ENCODE measurements at places on chromosomes 1 and 21. TPM values are rescaled to one million over a fixed set of nuclear protein-coding genes. Genes with fewer than 3 reads are reported as not detected.
A peak's percentile ranks its signal among the peaks of the same experiment; 100 is the strongest.

- no peaks in the 10 kb centered on the region for H3K36me3 ChIP-seq
- no peak overlapping the region for H3K27ac ChIP-seq
- no peaks in the 10 kb centered on the region for H3K4me1 ChIP-seq
- H3K27me3 ChIP-seq: no peaks in the 10 kb centered on the region
These were observed 120.7 kb downstream of the LMX1A start for GRCh38 chr1:165235777-165236291.

- no peaks in the 10 kb centered on the region for H3K27me3 ChIP-seq
- H3K4me1 ChIP-seq: no peaks in the 10 kb centered on the region
- no peak for DNase-seq
- no peaks in the 10 kb centered on the region for H3K36me3 ChIP-seq
These were observed 116.3 kb downstream of the SLC30A10 start for GRCh38 chr1:219812086-219812485.

KCNE1 gene
- not detected for total RNA-seq

DNA sequence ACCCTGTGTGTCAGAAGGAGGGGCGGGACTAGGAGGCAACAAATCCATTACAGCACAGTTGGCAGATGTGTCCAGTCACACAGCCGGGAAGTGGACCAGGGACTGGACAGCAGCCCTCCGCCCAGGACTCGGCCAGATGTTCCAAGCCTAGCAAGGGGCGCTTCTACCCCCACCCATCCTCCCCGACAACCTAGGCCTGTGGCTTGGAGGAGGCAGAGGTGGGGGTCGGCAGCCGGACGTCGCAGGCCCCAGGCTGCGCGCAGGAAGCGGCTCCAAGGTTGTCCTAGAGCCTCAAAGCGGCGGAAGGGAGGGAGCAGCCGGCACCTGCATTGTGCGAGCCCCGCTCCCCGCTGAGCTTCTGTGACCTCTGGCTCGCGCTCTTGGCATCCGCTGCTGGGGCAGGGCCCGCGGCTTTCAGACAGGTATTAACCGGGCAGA, 20.6 kb upstream of the MYCL start:
- H3K4me3 ChIP-seq: no peak overlapping the region
- H3K27ac ChIP-seq: no peak overlapping the region
- no peaks in the 10 kb centered on the region for H3K36me3 ChIP-seq

DNA sequence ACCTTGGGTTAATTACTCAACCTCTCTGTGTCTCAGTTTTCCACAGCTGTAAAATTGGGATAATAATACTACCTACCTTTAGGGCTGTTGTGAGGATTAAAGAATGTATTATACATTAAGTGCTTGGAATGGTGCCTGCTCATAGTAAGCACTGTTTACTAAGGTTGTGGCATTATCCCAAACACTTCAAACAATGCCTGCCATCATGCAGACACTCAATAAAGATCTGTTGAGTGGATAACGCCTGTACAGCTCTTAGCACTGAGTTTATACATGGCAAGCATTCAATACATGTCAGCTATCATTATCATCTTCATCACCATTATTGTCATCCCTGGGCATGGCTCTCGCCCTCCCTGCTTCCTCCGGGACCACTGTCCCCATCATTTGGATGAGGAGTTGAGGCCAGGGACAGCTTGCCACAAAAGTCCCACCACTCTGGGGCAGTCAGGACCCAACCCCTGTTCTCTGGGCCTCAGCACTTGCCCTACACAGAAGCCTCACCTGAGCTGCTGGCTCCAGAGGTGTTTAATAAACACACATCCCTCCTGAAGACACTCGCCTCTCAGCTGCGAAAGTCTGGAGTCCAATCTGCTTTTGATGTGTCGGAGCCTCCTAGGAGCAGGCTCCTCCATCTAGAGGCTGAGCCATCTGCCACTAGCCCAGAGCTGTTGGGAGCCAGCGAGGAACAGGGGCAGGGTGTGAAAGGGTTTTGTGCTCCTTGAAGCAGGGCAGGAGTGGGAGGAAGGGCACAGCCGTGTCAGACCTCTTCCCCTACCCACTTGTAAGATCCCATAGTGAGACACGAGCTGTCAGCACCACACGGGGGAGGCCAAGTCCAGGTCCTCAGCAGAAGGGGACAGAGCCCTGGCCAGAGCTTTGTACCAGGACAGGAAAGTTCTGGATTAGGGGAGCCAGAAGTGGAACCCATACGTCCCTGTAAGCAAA, 80.9 kb upstream of the ZC3H12A start:
- no peaks in the 10 kb centered on the region for H3K4me1 ChIP-seq
- no peaks in the 10 kb centered on the region for H3K27me3 ChIP-seq
- no peaks in the 10 kb centered on the region for H3K36me3 ChIP-seq
- DNase-seq: no peak

GRCh38 chr1:44326821-44327465, 28.1 kb downstream of the ERI3 start:
- no peak for DNase-seq
- H3K4me3 ChIP-seq: no peak overlapping the region
- H3K4me1 ChIP-seq: no peaks in the 10 kb centered on the region
- no peaks in the 10 kb centered on the region for H3K27me3 ChIP-seq

- no peak overlapping the region for H3K4me3 ChIP-seq
- DNase-seq: no peak
- H3K27ac ChIP-seq: no peak overlapping the region
- H3K27me3 ChIP-seq: no peaks in the 10 kb centered on the region
- no peaks in the 10 kb centered on the region for H3K4me1 ChIP-seq
These were observed 128.9 kb upstream of the FAM78B start for GRCh38 chr1:166295656-166296055.

GRCh38 chr1:89269277-89269676, 3.4 kb downstream of the GBP5 start:
- H3K36me3 ChIP-seq: no peaks in the 10 kb centered on the region
- H3K27ac ChIP-seq: no peak overlapping the region
- H3K4me3 ChIP-seq: no peak overlapping the region
- H3K27me3 ChIP-seq: no peaks in the 10 kb centered on the region

- H3K36me3 ChIP-seq: no peaks in the 10 kb centered on the region
- no peak for DNase-seq
- H3K27ac ChIP-seq: no peak overlapping the region
- no peaks in the 10 kb centered on the region for H3K4me1 ChIP-seq
- no peaks in the 10 kb centered on the region for H3K27me3 ChIP-seq
- no peak overlapping the region for H3K4me3 ChIP-seq
These were observed 82.1 kb downstream of the RRAGC start for GRCh38 chr1:38777464-38777957.

GRCh38 chr1:160207118-160207650, 2.0 kb downstream of the PEA15 start:
- DNase-seq: no peak
- no peak overlapping the region for H3K4me3 ChIP-seq
- no peaks in the 10 kb centered on the region for H3K36me3 ChIP-seq
- H3K4me1 ChIP-seq: peaks cover 5% of the 10 kb centered on the region
- H3K27ac ChIP-seq: peak overlapping the region; percentile 77

CGN gene
- total RNA-seq: 0.29 TPM

CCDC190 gene
- not detected for total RNA-seq

DNA sequence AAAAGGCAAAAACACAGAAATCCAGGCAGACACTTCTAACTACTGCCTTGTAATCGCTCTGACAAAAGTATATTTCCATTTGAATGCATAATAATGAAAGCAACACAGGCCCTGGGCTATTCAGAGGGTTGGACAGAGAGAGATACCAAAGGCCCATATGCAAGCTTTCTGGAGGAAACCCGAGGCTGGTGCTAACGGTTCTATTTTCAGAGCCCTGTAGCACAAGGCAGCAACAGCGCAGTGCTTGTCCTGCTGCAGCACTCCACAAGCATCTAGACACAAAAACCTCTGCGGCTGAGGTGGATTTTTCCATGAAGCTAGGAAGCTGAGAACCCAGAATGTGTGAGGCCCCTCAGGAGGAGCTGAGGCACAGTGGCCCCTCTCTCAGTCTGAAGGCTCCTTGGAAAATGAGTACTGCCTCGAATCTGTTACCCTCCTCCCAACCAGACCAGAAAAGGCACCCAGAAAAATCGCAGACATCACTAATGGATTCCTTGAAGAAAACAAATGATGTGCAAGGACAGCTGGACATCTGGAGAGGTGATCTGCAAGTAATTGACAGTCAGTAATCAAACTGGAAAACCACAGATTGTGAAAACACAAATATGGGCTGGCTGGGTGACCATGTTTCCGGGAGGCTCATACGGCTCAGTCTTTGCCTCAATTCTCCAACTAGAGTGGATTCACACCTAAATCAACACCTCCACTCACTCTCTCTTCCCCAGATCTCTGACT, 54.0 kb downstream of the COLGALT2 start:
- H3K27me3 ChIP-seq: no peaks in the 10 kb centered on the region
- H3K36me3 ChIP-seq: no peaks in the 10 kb centered on the region
- H3K4me3 ChIP-seq: no peak overlapping the region
- H3K27ac ChIP-seq: no peak overlapping the region

GRCh38 chr1:20546637-20547036, 5.7 kb upstream of the FAM43B start:
- no peak overlapping the region for H3K4me3 ChIP-seq
- DNase-seq: no peak
- H3K27me3 ChIP-seq: no peaks in the 10 kb centered on the region

GRCh38 chr1:22749919-22750684, 39.5 kb downstream of the EPHB2 start:
- H3K36me3 ChIP-seq: no peaks in the 10 kb centered on the region
- no peak overlapping the region for H3K27ac ChIP-seq
- no peaks in the 10 kb centered on the region for H3K27me3 ChIP-seq
- DNase-seq: no peak
- no peaks in the 10 kb centered on the region for H3K4me1 ChIP-seq

- H3K27me3 ChIP-seq: no peaks in the 10 kb centered on the region
- H3K4me3 ChIP-seq: no peak overlapping the region
- no peak overlapping the region for H3K27ac ChIP-seq
- H3K4me1 ChIP-seq: no peaks in the 10 kb centered on the region
- H3K36me3 ChIP-seq: no peaks in the 10 kb centered on the region
- DNase-seq: no peak
These were observed 30.2 kb upstream of the EXOSC10 start for GRCh38 chr1:11129649-11130390.

PTPN7 gene
- total RNA-seq: 8.5 TPM

DNA sequence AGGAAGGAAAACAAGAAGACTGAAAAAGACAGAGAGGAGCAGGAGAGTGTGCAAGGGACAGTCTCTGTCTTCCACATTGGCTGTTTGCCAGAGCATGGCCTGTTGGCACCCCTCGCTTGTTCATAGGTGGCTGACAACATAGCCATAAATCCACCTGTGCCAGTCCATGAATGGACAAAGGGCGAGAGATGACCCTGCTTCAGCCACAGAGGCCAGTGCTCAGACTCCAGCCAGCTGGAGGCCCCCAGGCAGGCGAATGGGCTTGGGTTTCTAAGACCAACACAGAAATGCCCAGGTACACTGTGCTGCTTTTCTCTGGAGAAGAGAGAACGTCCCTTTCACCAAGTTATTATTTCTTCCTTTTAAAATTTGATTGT, 60.6 kb downstream of the RIPK4 start:
- no peak for DNase-seq
- H3K4me3 ChIP-seq: no peak overlapping the region
- no peaks in the 10 kb centered on the region for H3K4me1 ChIP-seq
- no peak overlapping the region for H3K27ac ChIP-seq

TLR5 gene
- 7.6 TPM for total RNA-seq

DNA sequence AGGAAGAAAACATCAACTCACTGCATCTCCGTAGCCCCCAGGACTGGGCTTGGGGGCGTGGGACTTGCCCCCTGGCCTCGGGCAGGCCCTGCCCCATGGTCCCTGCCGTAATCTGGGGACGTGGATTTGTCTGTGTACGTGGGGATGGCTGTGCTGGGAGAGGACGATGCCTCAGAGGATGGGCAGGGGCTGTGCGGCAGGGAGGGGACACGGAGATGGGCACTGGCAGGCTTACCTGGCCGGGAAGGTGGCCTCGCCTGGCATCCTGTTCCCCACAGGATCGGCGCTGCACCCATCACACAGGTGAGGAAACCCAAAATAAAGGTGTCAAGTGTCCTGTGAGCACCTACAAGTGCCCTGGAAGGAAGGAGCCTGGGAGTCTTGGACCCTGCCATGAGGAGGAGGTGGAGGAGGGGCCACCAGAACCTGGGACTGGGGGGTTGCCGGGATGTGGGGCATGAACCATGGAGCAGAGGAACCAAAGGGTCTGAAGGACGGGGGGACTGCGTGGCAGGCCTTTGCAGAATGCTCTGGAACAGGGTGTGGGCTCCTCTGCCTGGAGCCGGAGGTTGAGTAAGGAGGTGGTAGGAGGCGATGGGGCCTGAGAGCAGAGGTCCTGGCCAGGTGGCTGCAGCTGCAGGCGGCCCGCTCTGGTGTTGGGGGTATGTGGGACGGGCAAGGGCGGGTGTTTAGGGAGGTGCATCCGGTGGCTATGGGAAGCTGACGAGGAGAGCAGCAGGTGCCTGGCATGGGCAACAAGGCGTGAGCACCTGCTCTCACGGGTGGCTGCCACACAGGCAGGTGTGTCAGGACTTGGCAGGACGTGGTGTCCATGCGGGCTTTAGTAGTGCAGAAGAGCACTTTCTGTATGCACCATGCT, 27.8 kb upstream of the LRRC3 start:
- no peaks in the 10 kb centered on the region for H3K36me3 ChIP-seq
- no peaks in the 10 kb centered on the region for H3K4me1 ChIP-seq
- H3K27me3 ChIP-seq: no peaks in the 10 kb centered on the region
- no peak overlapping the region for H3K4me3 ChIP-seq

RIPK4 gene
- 9.7 TPM for total RNA-seq

GUCA2B gene
- not detected for total RNA-seq

Data from uterus (tissue), 4 donors.